Immature natural killer cell (primary cell): ENCODE measurements at places on chromosomes 3 and 15.

DNA sequence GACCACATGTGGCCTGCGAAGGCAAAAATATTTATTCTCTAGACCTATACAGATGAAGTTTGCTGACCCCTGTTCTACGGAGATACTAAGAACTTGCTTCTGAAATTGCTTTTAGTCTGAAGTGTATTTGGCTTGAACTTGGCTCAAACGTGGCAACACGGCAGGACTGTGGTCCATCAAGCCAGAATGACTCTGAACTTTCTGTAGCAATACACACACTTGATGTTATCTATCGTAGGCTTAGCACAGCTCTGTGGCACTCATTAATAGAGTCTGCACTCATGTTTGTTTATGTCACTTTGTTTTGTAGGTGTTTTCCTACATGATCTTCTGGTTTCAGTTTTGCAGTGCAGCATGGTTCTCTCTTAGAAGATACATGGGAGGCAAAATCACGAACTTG is 298.1 kb downstream of the ADAMTS17 start:
- DNase-seq: no peak

DNA sequence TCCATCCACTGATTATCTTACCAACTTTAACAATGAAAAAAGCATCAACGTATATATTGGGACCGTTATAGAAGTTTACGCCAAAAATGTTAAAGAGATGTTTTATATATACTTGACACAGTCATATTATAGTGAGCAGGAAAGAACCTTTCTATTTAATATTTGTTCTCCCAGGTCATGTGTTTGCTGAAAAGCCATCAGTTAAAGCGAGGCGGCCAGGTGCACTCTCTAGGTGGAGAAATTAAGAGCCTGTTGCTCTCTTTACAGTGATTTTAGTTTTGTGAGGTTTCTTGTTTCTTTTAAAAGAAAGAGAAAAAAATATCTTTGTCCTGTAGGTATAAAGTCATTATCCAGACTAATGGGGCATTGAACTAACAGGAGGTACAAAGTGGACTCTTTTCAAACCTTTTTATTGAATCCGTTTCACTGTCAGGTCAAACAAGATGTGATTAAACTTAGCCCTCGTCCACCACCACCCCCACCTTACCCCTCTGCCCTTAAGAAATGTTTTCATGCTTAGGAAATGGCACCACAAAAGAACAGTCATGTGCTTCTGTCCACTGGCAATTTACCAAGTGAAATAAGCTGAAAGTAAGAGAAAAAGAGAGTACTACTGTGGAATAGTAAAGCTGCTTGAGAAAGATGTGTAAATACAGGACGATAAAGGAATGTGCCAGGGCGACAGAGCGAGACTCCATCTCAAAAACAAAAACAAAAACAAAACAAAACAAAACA is 279.9 kb downstream of the PTPRG start:
- DNase-seq: no peak

DNA sequence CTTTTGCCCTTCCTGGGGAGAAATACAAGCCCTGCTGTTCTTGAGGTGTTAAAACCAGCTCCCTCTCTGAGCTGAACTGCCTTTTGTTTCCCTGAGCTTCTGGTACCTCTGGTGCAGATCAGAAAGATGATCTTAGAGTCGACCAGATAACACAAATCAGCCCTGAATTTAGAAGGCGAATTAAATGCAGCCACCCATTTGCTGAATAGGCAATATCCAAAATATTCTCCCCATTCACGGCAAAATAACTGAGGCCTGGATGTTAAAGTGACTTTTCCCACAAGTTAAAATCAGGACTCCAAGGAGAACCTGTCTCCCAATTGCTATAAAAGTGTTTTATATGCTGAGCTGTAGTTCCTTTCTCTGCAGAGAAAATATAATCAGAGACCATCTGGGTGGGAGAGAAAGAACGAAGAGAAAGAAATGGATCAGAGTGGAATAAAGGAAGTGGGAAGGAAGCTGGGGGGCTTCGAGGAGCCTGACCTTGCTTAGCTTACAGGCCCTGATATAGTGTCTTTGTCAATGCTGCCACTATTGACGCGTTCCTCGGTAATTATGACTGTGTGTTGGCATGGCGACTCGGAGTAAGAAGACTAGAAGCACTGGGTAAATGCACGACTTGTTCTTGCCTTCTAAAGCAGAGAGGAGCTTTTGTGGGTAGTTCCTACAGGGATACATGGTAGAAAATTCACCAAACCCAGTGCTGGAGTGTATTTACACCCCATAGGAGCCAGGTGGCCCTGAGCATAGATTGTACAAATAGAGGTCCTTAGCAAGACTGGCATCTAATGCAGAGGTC is 47.5 kb upstream of the POLG start:
- DNase-seq: no peak

DNA sequence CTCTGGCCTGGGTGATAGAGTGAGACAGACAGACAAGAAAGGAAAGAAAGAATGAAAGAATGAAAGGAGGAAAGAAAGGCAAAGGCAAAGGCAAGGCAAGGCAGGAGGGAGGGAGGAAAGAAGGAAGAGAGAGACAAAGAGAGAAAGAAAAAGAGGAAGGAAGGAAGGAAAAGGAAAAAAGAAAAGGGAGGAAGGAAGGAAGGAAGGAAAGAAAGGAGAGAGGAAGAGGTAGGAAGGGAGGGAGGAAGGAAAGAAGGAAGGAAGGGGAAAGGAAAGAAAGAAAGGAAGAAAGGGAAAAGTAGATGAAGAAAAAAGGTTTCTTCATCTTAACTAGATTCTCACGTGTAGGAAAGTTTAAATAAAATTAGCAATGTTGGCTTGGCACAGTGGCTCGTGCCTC is 142.2 kb downstream of the GREM1 start:
- no peak for DNase-seq

DNA sequence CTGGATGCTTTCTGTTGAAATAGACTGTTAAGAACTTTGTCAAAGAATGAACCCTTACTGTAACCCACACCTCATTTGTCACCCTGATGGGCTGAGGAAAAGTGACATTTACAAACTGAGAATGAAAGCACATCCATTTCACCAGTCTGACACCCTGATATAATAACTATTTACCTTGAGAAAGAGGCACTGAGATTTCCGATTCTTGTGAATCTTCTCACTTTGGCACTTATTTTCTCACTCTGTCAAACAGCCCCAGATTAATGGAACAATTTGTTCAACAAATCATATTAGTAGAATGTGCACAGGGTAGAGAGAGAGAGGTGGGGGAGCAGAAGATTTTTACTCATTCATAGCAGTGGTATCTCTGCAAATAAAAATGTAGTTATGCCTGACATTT is 606.9 kb downstream of the MCTP2 start:
- DNase-seq: no peak

- no peak for DNase-seq
Measured at GRCh38 chr3:15051531-15051930, 13.6 kb downstream of the MRPS25 start.

DNA sequence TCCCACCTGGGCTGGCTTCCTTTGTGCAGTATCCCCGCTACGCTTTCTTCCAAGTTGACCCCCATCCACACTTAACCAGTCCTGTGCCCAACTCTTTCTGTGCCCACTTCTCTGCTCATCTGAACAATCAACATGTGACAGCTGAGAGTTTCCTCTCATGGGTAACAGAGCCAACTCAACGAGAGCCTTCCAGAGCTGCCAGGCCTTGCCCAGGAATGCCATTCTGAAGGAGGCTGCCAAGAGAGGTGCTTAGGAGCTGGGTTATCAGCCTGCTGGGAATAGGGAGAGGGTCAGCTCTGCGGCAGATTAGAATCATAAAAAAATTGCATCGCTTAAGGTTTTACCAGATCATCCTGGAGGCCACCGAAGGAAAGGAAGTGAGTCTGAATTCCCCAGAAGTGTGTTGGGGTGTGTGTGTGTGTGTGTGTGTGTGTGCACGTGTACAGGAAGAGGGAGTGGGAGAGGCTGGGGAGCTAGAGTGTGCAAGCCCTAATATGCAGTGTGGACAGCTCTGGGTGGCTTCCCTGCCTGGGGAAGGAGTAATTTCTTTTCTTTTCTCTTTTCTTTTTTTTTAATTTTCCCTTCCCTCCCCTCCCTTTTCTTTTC is 66.7 kb downstream of the ITGA11 start:
- DNase-seq: no peak

DNA sequence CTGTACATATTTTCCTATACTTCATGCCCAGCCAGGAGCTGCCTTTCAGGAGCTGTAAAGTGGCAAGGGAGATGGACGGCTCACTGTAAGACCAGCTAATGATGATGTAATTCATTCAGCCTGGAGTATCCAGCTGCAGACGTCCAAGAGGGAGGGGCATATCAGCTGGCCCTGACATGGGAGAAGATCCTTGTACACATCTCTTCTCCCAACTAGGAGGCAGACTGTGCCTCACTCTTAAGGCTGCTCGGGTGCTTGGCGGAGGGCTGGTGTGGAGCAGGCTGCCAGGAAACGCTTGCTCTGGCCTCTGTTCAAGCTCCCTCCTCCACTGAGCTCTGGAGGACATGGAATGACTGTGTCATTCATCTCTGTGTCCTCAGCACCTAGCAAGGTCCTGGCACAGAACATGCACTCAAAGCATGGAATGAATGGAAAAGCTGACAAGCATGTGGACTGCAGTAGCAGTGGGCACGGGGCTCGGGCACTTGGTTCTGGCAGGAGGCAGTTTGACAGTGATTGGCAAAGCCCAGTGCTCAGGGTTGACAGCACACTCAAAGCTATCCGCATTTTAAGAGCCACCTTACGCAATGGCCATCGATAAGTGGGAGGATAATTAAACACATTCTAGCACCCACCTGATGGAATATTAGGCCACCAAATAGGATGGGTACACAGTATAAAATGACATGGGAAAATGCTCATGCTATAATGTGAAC is 72.4 kb downstream of the TBC1D2B start:
- no peak for DNase-seq

DNA sequence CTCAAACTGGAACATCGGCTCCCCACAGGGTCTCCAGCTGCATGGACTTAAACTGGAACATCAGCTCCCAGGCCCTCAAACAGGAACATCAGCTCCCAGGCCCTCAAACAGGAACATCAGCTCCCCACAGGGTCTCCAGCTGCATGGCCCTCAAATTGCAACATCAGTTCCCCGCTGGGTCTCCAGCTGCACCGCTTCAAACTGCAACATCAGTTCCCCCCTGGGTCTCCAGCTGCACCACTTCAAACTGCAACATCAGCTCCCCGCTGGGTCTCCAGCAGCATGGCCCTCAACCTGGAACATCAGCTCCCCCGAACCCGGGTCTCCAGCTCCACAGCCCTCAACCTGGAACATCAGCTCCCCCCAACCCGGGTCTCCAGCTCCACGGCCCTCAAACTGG is 82.0 kb downstream of the TFRC start:
- DNase-seq: no peak

DNA sequence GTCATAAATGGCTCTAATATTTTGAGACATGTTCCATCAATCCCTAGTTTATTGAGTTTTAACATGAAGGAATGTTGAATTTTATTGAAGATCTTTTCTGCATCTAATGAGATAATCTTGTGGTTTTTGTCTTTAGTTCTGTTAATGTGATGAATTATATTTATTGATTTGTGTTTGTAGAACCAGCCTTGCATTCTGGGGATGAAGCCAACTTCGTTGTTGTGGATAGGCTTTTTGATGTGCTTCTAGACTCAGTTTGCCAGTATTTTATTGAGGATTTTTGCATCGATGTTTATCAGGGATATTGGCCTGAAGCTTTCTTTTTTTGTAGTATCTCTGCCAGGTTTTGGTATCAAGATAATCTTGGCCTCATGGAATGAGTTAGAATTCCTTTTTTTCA is 72.0 kb upstream of the CD96 start:
- DNase-seq: no peak

GRCh38 chr3:30605706-30606300 is 598 bp upstream of the TGFBR2 start:
- no peak for DNase-seq

DNA sequence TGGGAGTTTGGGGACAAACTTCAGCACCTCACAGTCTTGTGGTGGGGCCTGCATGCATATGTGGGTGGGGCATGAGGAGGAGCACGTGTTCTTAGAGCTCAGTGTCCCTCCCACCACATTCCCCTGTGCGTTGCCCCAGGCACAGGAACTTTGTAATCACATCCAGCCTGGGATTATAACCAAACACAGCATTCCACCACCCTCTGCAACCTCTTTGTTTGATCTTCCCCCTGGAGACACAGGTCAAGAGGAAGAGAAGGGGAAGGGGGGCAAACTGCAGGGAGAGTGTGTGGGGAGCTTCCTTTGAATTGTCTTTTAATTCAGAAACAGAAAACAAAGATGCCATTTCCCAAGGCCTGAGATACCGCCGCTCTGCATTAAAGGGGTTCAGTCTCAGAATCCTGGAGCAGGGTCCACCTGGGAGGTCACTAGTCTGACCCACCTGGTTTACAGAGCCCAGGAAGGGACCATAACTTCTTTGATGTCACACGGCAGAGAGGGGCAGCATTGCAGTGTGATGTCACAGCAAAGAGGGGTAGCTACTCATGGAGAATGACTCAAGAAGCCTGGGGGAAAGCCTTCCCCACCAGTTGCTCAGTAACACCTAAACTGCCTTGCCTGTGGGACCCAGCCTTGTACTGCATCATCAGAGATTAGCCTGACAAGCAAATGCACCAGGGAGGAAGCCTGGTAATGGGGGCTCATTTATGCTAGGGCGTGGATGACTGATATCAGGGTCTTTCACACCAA is 106.3 kb upstream of the RNU6-1 start:
- no peak for DNase-seq

DNA sequence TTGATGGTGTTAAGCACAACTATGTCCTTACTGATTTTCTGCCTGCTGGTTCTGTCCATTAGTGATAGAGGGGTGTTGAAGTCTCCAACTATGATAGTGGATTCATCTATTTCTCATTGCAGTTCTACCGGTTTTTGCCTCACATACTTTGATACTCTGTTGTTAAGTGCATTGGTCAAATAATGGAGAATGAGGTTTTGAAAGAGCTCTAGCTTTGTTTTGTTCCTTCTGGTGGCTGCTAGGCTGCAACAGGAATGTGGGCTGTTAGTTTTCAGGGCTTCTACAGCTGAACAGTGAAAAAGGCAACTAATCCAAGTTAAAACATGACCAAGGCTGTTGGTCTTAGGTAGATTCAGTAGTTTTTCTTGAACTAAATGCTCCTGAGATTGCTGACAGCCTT is 62.6 kb downstream of the BTD start:
- DNase-seq: no peak

DNA sequence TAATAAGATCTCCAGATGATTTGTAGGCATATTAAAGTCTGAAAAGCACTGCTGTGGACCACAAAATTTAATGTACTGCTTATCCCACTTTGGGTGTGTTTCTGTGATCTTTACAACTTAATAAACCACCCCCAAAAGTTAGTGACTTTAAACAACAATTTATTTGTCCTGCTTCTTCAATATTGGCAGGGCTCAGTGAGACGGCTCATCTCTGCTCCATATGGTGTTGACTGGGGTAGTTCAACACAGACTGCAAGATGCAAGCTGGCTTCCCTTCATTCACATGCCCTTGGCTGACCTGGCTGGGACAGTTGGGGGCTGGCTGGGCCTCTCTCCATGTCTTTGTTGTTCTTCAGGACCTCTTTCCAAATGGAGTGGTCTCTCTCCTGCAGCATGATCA is 337.8 kb downstream of the FHIT start:
- no peak for DNase-seq

- no peak for DNase-seq
Measured at GRCh38 chr15:81434851-81435250, 60.8 kb upstream of the TMC3 start.
